ENCODE measurements at places on chromosomes 11 and 22.

DNA sequence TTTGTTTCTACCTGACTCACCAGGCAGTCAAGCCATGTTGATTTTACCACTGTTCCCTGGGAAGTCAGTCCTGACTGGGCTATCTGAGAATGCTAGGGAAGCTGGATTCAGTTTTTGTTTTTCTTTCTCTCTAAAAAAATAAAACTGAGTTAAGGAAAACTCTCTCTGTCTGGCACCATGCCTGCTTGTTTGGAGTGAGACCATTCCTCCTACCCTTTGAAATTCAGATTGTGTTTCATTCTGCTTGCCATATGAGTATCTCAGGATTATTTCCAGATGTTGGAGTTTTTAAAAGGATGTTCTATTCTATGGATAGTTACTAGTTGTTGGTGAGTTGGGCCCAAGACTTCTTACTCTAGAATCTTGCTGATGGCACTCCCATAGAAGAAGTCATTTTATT is 1917.0 kb downstream of the LRRC4C start:
- DNase-seq: no peak

DNA sequence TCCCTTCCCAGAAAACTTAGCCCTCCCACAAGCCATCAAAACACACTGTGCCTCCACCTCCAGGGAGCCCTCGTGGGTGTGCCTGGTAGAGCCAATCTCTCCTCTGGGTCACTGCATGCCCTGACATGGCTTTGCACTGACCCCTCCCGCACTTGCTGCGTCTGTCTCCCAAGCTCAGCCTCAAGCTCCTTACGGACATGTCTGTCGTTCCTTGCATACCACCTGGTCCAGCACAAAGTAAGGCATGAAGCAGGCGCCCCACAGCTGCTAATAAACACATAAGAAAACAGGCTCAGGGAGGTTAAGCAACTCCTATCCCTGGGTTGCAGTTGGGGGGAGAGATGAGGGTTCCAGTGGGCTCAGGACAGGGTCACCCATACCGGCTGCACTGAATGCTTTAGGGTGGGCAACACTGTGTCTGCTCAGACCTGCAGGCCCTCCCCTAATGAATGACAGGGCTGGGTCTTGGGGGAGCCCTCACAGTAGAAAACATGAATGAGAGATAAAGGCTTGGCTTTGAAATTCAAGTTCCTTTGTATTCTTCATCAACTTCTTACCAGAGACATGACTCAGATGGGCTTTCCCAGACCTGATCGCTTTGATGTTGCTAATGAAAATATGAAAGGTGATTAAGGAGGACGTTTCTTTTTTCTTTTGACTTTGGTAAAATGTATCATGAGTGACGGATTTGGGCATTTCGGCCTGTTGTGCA is 38.0 kb downstream of the PHF21B start:
- DNase-seq: no peak

DNA sequence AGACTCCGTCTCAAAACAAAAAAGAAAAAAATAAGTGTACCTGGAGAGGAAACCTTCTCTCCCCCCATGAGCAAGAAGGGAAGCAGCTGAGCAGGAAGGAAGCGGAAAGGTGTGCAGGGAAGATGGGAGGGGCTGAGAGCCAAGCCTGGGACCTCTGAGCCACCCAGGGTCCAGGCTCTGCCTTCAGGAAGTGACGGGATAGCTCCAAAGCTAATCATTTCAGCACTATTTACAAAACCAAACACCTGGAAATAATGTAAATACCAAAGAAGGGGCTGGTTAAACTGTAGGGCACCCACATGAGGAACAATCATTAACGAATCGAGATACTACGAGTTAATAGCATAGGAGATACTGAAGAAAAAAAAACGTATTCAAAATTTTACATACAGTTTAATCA is 27.9 kb downstream of the ARRB1 start:
- DNase-seq: no peak

- no peak for DNase-seq
Measured at GRCh38 chr22:33431300-33431699, 373.1 kb upstream of the SYN3 start.

DNA sequence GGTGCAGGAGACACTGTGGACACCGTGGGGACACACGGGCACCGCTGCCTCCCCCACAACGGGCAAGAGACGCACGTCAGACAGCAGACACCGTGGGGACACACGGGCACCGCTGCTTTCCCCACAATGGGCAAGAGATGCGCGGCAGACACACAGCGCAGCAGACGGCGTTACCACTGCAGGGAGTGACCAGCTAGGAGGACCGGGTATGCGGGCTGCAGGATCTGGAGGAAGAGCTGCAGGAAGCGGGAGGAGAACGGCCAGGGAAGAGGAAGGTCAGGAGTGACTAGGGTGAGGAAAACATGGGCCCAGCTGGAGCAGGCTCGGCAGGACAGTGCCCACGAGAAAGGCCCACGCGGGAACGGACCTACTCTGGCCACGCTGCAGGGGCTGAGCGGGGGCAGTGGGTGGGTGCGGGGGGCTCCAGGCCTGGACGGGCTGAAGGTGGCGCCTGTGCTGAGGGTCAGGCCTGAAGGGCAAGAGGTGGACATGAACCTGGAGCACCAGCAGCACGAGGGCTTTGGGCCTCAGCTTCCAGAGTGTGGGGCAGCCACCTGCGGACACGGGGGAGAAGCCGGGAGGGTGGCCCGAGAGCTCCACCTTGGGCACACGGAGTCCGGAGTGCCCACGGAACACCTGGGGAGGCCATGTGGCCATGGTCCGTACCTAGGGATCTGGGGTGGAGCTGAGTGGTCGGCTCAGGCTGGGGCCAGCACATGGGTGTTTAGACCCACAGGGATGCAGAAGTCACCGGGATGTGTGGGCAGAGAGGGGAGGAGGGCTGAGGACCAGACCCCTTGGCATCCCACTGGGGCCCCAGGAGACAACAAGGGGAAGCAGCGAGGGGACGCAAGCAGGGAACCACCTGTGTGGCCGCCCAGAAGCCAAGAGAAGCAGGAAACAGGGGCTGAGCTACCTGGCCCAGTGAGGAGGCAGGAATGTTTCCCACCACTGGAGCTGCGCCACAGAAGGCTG is 16.5 kb downstream of the TOLLIP start:
- DNase-seq: no peak

GRCh38 chr22:38125751-38126201 is 15.3 kb upstream of the BAIAP2L2 start:
- DNase-seq: no peak

DNA sequence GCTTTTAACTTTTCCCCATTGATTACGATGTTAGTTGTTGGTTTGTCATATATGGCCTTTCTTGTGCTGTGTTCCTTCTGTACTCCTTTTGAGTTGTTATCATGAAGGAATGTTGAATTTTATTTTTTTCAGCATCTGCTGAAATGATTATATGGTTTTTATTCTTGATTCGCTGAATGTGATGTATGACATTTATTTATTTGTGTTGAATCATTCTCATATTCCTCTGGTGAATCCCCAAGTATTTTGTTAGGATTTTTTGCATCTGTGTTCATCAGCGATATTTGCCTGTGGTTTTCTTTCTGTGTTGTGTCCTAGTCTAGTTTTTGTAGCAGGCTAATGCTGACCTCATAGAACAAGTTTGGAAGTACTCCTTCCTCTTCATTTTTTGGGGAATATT is 78.2 kb downstream of the GGT1 start:
- no peak for DNase-seq

DNA sequence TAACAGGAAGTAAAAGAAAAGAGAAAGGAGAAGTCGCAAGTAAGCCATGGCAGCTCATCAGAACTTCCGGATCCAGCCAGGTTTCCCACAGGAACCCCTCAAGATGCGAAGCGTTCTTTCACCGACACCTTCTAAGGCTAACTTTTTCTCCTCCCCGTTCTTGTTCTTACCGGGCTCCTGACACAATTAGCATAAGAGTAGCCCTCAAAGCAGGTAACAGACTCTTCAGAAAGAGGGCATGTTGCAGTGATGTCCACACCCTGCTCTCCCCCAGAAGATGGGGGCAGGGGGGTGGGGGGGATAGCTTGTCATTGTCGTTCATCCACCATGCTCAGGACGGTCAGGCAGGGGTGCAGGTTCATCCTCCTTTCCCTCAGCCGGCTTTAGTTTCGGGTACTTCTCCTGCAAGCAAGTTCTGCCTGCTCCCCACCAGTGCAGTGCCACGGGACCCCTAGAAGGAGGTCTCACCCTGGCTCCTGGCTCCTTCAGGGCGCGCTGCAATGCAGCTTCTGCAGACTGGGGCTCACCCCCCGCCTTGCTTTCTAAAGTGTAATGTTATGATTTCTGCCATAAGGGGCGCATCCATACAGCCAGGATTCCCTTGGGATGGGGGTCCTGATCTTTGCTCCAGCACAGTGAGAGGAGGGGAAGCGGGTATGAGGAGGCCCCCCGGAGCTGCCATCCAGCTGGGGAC is 2.3 kb downstream of the OPCML start:
- DNase-seq: no peak

DNA sequence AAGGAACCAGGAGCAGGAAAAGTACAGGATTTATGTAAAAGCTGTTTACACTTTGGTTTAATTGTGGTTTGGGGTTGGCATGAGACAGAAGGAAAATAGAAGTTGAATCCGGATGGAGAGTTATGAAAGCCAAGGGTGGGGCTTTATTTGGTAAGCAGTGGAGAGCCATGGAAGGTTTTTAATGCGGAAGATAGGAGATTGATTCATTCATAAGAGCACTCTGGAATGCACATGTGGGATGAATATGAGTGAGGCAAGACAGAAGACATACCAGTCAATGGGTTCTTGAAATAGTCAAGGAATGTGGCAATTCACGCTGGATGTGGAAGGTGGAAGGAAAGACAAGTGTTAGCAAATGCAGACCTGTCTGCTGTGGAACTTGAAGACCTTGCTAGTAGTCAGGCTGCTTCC is 9.3 kb upstream of the GLB1L3 start:
- no peak for DNase-seq

DNA sequence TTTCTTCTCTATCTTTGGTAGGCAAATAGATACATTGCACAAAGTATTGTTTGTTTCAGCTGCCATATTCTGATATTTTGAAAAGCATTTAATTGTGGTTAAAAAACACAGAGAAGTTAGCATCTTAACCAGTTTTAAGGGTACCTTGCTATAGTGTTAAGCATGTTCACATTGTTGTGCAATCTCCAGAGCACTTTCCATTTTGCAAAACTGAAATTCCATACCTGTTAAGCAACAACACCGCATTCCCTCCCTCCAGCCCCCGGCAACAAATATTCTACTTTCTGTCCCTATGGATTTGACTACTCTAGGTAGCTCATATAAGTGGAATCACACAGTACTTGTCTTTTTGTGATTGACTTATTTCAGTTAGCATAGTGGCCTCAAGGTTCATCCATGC is 33.9 kb downstream of the CNTF start:
- no peak for DNase-seq

GRCh38 chr11:117882311-117882905 is 6.0 kb upstream of the FXYD6 start:
- DNase-seq: peak; percentile 92

- DNase-seq: no peak
Measured at GRCh38 chr11:46527591-46528130, 66.2 kb downstream of the AMBRA1 start.

DNA sequence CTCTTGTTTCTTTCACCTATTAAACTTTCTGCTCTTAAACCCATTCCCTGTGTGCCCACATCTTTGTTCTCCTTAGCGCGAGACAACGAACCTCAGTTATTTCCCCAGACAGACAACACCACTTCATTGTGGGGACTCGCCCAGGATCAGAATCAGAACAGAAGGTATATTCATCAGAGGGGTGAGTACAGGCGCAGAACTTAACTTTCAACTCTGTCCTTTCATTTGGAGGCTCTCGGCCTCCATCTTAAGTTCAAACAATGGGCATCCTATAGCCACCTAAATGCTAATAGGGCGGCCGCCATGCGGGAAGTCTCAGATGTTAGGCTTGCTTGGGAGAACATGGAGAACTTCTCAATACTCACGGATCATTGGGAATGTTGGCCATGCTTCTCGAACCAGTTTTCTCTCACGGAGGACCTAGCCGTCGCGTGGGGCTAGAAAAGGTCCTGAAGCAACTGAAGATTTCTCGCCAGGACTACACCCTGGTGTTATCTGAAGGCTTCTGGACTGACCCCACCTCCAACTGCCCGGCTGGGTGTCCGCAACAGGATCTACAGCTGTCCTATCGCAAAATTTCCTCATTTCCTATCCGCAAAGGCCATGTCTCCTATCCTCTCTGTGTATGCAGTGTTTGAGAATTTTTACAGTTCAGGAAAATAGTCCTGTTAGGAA is 13.4 kb upstream of the HYLS1 start:
- DNase-seq: no peak

DNA sequence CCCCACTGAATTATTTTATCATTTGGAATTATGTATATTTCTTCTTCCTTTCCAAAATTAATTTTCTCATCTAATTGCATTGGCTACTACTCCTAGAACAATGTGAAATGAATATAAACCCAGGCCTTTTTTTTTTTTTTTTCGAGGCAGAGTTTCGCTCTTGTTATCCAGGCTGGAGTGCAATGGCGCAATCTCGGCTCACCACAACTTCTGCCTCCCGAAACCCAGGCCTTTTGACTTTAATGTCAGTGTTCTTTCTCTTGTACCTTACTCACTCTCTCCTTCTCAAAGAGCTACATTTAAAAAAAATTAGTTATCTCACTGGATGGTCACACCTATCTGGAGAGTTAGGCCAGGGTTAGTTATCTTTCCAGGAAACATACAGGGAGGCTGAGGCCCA is 35.3 kb upstream of the LRRC32 start:
- no peak for DNase-seq

GRCh38 chr11:111499483-111499882 is 12.7 kb downstream of the BTG4 start:
- DNase-seq: no peak

DNA sequence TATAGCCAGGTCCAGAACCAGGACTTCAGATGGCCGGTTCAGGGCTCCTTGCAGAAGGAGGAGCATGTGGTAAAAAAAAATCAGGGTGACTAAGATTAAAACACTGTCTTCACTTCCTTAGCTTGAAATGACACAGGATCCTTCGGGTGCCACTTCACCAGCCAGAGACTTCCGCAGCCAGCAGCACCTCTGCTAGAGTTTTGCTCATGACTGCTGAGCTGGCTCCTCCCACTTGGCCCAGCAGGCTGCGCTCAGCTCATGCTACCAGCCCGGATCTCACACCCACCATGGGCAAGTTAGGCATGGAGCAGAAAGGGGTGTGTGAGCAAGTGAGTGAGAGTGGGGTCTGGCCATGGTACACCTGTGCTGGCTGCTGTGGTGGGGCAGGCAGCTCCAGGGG is 6.6 kb upstream of the MS4A18 start:
- no peak for DNase-seq

GRCh38 chr22:30047364-30047738 is 32.9 kb upstream of the HORMAD2 start:
- DNase-seq: no peak

- DNase-seq: no peak
Measured at GRCh38 chr11:68965901-68966853, 14.6 kb downstream of the MRGPRD start.

- no peak for DNase-seq
Measured at GRCh38 chr22:36926721-36927435, 13.4 kb downstream of the CSF2RB start.

DNA sequence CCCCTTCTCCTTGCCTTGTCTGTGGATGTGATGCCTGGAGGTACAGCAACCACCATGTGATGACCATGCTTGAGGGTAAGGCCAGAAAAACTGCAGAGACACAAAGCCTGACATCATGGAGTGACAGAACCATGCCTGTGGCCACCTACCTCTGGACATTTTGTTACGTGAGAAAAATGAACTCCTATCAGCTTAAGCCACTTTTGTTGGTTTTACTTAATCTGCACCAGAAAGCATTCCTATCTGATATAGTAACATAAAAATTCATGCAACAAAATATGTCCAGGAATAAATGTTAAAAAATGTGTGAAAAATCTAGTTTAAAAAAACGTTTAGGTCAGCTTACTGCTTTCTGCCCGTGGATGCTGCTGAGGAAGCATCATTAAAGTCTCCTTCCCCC is 42.6 kb upstream of the P4HA3 start:
- no peak for DNase-seq
